ENCODE measurements at places on chromosomes 12 and 14. TPM values are rescaled to one million over a fixed set of nuclear protein-coding genes. Genes with fewer than 3 reads are reported as not detected.

DNA sequence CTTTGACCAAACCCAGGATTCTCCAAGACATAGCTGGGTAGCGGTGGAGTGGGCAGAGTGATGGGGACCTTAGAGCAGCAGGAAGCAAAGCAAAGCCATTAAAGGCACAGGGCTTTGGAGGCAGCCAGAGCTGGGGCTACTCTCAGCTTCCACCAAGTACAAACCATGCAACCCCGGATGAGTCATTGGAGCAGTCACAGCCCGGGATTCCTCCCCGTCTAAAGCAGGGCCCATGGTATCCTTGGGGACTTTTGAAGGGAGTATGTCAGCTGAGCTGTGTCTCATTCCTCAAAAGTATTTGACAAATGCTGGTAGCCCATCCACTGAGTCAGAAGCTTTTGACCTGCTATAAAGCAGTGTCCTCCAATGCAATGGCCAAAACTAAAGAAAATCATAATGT, 9.7 kb upstream of the IFI27 start:
- no peak for DNase-seq

DNA sequence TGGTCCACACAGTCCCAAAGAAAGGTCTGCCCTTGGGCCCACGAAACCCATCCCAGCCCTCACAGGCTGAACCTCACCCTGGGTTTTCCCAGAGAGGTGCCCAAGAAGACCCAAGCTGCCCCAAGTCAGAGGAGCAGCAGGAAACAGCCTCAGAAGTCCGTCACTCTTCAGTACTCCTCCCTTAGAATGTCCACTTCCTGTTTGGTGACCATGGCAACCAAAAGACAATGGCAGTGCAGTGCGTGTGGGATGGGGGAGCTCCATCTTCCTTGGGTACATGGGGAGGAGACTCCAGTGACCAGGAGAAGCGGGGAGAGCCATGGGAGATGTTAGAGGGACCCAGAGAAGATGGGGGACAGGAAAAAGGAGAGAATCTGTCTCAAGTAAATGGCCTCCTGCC, 11.3 kb downstream of the SELPLG start:
- DNase-seq = no peak

DNA sequence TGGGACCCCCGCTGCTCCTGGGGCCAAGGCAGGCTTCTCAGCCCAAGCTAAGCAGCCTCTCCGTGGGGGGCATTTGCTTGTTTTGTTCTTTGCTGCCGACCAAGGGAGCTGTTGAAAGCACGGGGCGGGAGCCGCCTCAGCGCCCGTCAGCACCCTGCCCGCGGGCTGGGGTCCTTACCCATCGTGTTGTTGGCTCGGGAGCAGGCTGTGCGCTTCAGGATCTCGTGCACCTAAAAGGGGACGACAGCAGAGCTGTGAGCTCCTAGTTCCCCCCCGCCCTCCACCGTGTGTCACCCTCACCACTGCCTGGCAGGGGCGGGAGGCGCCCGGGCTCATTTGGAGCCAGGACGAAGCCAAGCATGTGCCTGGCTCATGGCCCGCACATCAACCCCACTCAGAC, 117.5 kb downstream of the ANO2 start:
- DNase-seq = no peak

GRCh38 chr12:74488134-74488533, 49.5 kb upstream of the ATXN7L3B start:
- no peak for DNase-seq

LUM gene
- not detected for total RNA-seq

ADGRD1 gene
- 2.5 TPM for total RNA-seq

Data from activated T-cell treated with anti-CD3 and anti-CD28 coated beads, Interleukin-2, amount 50 U/mL, for 72 hours (primary cell).